Left lung (tissue), 14 donors: ENCODE measurements at places on chromosomes 6 and 20. TPM values are rescaled to one million over a fixed set of nuclear protein-coding genes. Genes with fewer than 3 reads are reported as not detected.

The EPHA7 gene
- 0.31 TPM for total RNA-seq

The GRM1 gene
- 0.10 TPM for total RNA-seq

The HSPA12B gene
- 22.1 TPM for total RNA-seq

The ZNF76 gene
- 28.3 TPM for total RNA-seq

The SNAP25 gene
- total RNA-seq: 1.5 TPM

The CGA gene
- total RNA-seq: not detected

The SGK1 gene
- total RNA-seq: 236 TPM

The CST2 gene
- total RNA-seq: 13.0 TPM

The SRMS gene
- total RNA-seq: not detected

DNA sequence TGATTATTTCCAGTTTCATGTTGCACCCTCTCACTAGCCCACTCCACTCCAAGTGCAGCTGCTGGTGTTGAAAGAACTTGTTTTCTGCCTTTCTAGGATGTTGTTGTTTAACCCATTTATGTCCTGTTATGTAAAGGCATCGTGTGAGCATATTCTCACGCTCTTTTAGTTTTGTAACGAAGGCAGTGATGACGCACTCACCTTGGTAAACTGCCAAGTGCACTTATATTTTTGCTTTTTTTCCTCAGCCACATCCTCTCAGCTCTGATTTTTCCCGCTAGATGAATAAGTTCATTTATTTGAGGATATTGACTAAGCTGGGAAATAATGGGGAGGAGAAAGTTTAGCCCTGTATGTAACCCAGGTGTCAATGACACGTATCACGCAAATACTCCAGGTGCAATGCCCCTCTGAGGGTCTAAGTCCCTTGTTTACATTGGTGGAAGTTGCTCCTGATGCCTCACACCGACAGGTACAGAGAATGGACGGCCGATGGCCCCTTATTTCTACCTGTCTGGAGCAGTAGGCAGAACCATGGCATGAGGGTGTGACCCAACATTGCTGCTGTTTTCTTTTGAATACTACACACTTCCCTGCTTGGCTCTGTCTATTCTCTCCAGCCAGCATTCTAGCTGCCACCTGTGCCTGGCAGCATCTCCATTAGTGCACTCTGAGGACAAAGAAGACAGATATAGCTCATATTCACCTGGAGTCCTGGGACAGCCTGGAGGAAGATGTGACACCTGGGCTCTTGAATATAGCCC, 132.7 kb upstream of the SLC24A3 start:
- peak; percentile 16 for DNase-seq

DNA sequence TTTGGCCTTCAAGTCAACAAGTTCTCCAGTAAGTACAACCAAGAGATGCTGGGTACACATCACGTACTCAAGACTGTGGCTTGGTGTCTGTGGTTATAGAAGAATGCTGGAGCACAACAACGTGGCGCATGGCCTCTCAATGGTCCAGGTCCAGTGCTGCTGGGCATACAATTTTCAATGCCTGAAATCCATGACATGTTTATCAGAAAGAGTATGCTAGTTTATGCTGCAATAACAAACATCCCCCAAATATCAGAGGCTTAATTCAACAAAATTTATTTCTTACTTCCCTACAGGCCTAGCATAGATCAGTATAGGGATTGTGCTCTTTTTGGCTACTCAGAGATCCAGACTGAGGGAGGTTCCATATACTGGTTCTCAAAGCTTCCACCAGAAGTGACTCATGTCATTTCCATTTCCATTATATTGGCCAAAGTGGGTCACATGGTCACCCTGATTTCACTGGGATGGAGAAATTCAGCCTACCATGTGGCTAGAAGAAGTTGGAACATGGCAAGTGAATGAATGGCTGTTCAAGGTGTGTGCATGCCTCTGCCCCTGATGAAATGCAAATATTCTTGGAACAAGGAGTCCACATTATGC, 33.3 kb upstream of the KIF16B start:
- no peak for DNase-seq

DNA sequence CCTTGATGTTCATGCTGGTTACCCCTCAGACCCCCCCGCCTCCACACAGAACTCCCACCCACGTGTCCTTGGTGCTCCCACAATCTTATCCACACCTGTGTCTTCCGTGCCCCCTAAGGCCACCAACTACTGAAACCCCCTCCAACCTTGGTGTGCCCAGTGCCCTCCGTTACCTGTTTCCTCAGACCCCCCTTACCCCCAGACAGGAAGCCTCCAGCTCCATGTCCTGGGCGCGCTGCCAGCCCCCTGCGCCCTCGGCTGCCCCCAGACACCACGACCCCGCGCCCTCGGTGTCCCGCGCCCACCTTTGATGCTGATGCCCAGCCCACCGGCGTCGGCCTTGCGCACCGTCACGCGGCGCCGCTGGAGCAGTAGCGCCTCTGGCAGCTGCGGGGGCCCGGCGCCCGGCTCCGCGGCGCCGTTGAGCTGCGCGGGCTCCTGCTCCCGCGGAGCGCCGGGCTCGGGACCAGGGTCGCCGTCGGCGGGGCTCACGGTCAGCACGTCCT, 504 bp downstream of the SNTA1 start:
- no peak for DNase-seq

- no peak for DNase-seq
Measured at GRCh38 chr20:25207960-25208534, 12.5 kb downstream of the ENTPD6 start.

GRCh38 chr6:149501201-149501600, 16.4 kb upstream of the ZC3H12D start:
- DNase-seq: no peak

DNA sequence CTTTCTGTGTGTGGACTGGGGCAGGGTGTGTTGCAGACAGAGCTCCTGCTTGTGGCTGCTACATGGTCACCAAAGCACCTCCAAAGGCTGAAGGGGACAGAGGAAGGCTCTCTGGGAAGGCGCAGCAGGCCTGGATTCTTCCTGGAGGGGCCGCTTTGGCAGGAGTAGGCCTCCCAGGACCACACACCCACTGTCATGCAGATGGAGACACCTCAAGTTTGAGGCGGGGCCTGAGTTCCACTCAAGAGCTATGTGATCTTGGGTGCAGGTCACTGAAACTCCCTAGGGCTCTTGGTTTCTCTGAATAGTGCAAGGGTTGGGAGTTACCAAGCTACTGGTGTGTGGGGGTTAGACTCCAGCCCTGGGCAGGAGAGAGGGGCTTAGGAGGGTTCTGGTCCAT, 27.9 kb downstream of the EFCAB8 start:
- no peak for DNase-seq

DNA sequence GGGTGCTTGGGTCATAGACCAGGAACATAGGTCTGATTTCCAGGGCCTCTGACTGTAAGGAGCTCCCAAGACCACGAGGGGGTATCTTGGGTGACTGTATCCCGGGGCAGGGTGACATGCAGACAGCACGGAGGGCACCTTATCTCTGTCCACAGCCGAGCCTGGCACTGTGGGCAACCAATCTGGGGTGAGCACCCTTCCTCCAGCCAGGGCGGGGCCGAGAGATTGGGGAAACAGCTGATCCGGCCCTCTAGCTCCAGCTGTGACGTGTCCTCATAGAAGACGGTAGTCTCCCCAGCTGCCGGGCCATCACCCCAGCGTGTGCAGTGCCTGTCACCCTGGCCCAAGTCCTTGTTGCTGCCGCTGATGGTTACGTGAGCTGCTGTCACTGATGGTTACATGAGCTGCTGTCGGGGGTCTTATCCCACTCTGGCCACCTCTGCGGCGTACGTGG, 139.6 kb upstream of the RNF24 start:
- no peak for DNase-seq

- DNase-seq: no peak
Measured at GRCh38 chr6:37340639-37340943, 13.2 kb upstream of the RNF8 start.

DNA sequence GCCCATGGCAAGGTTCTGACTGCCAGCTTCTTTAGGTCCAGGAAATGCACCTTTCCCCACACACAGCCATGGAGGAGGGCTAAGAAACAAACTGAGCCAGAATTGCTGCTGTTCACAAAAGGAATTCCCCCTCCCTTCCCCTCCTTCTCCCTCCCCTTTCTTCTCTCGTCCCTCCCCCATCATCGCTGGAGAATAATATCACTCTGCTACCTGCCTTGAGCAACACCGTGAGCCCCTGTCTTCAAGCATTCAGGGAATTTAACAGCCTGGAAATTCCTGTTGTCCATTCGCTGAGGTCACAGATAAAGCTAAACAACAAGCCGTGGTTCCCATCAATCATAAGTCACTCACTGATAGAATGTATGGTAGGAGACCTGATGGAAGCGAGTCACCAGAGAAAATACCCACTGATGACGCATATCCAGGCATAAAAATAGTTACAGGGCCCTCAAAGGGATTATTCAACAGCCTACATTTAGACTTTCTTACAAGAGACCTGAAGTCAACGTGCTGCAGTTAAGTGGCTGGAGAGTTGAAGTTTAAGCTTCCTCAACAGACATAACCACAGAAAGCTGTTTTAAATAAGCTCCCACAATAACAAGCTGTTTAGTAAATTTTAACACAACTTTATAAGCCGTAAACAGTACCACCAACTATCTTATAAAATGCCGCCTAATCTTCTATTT, 59.7 kb downstream of the HIVEP2 start:
- peak; percentile 78 for DNase-seq

DNA sequence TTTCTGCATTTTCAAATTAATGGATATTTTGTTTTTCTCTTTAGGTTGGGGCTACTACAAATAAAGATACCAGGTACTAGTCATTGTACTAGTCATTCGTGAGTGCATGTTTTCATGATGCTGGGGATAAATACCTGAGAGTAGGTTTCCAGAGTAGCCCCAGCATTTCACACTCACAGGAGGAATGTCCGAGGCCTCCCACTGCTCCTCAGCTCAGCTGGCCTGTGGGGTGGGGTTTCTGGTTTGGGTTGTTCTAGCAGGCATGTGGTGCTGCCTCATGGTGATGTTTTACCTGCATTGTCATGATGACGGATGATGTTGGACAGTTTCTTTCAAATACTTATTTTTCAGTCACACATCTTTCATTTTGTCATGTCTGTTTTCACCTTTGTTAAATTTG, 144.5 kb downstream of the SMOC2 start:
- no peak for DNase-seq

- DNase-seq: no peak
Measured at GRCh38 chr6:21494505-21494904, 99.0 kb upstream of the SOX4 start.

DNA sequence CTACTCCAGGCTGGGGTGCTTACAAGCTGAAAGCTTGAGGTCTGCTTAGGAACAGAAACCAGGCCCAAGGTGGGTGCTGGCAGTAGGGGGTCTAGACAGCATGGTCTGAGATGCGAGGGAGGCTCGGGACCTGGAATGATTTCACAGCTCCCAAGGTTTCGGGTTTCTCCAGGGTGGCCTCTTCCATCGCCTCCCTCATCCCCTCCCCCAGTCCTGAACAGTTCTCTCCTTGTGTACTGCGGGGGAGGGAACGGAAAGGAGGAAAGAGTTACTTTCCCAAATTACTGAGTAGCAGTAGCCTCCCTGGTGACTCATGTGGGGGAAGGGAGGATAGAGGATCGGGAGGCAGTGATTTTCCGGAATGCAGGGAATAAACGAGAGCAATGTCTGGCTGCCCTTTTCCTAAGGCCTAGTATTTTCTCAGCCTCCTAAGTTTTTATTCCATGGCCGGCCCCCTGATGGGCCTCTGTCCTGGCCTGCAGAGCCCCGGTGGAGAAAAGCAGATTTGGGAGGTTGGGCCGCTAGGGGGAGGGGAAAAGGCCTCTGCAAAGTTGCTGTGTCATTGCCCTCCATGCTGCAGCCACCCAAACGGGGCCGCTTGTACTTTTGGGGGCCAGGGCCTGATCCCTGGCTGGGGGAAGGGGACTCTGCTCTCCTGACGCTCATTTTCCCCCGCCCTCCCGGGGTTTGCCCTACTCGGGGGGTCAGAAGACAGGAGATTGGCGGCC, 1.5 kb downstream of the BRD2 start:
- peak; percentile 83 for DNase-seq

DNA sequence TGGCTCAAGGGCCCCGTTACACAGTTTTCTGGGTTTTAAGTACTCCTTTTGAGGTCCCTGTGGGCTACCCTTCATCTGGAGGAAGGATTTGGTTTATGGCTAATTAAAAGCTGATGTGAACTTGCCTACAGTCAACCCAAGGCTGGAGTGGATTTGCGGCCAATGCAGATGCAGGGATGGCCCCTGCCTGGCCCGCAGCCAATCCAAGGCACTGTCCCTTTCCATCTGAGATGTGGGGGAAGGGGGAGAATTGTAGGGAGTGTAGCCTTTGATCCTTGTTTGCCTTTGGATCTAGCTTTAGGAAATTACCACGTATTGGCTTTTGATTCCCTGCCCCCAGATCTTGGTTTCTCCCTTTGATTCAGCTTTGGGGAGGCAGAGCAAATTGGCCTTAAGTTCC, 128.0 kb upstream of the GGTLC1 start:
- DNase-seq: no peak

DNA sequence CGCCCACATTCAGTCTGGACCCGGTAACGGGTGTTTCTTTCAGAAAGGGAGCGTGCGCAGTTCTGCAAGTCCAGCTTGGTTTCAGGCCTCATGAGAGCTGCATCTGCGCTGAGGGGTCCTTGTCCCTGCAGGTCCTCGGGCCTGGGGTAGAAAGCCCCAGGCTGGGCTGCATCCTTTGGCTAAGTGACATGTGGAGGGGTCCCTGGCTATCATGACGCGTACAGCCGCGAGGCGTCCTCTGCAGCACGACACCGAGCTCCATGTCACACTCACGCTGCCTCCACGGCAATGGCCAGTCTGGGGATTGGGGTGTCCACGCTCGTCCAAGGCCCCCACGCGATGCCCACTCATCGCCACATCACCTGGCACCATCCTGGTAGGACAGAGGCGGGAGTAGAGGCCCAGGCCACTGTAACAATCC, 1.7 kb upstream of the KIF25 start:
- DNase-seq: no peak

GRCh38 chr6:140059947-140060346, 685.5 kb upstream of the CITED2 start:
- DNase-seq: no peak

- no peak for DNase-seq
Measured at GRCh38 chr6:46284475-46284874, 113.7 kb upstream of the ENPP5 start.

GRCh38 chr20:43913291-43914025, 1.2 kb upstream of the TOX2 start:
- DNase-seq: no peak

GRCh38 chr6:124076336-124077048, 272.8 kb downstream of the NKAIN2 start:
- DNase-seq: no peak

GRCh38 chr6:70667256-70667710, 400 bp upstream of the SMAP1 start:
- no peak for DNase-seq

GRCh38 chr20:48791666-48792071, 36.1 kb downstream of the PREX1 start:
- DNase-seq: no peak

- no peak for DNase-seq
Measured at GRCh38 chr6:128400875-128401274, 119.5 kb downstream of the PTPRK start.
